DMS53 (cell line): ENCODE measurements at places on chromosomes 3 and 15.

DNA sequence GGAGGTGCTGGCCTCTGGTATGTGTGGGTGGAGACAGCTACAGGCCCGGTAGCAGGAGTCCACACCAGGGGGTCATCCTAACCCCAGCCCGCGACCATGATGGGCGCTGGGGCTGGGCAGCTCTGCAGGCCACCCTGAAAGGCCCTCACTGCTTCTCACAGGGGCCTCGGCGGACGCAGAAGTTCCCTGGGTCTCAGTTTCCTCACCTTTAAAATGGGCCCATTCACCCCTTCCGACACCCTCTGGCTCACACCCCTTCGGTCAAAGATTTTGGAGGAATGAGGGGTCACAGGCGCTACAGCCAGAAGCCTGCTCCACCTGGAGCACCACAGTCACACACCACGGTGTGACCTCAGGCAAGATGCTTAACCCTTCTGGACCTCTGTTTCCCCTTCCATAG lies 8.0 kb downstream of the PLXND1 start:
- DNase-seq: no peak

DNA sequence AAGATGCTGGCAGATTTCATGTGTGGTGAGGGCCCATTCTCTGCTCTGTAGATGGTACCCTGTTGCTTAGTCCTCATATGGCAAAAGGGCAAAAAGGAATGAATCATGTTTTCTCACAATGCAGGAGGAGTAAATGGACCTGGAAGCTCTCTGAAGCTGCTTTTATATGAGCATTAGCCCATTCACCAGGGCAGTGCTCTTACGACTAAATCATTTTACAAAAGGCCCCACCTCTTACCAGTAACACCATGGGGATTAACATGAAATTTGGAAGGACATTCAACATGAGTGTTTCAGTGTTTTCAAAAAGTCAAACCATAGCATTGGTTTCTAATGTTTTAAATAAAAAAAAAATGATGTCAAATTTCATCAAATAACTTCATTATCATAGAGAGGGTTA lies 495.7 kb upstream of the CBLB start:
- DNase-seq: no peak

DNA sequence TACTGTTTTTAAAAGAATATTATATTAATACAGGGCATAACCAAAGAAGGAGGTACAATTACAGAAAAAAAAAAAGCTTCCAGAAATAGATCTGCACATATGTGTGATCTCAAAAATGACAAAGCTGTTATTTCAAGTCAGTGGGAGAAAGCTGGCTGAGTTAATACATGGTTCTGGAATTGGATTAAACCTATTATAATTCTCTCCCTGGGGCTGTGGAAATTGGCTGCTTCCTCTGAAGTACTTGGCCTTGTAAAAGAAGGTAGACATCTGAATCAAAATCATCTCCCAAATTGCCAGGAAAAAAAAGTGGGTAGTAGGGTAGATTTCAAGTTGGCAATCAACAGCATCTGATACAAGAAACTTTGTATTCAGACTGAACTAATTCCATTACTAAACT lies 723.9 kb upstream of the ALCAM start:
- DNase-seq: no peak

- no peak for DNase-seq
Observed at GRCh38 chr3:53102601-53103147, 27.6 kb downstream of the RFT1 start.

GRCh38 chr15:77811270-77811669 lies 178.6 kb upstream of the LINGO1 start:
- DNase-seq: no peak

DNA sequence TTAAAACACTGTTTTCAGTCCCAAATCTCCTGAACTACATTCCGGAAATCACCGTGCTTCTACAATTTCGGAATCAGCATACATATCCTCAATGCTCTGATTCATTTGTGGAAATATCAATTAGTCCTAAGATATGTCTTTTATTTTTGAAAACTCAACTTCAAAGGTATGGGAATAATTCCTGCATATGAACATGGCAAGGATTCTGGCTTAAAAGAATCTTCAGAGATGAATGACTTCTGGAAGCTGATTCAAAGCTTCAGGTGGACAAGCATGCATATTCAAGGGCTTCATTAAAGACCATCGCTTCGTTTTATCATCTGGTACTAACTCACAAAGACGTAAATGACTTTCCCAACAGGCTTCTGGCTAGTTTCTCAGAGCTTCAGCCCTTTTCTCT lies 246.0 kb upstream of the LRRN1 start:
- DNase-seq: no peak

DNA sequence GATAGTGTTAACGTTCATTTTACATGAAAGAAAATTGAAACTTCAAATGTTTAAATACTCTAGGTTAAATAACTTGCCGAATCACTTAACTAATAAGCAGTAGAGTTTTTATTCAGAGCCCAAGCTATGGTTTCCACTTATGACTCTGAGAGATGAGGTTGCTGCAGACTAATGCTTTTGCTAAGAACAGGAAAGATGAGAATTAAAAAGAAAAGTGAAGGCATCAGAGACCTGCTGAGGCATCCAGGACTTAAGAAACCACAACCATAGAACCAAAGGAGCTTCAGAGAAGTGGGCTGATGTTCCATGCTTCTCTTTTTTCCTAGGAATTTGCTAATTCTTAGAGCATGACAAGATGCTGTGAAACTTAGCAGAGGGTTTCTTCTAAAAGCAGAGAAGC lies 9.5 kb downstream of the HMG20A start:
- DNase-seq: no peak

GRCh38 chr15:68268405-68268804 lies 9.1 kb upstream of the FEM1B start:
- no peak for DNase-seq

DNA sequence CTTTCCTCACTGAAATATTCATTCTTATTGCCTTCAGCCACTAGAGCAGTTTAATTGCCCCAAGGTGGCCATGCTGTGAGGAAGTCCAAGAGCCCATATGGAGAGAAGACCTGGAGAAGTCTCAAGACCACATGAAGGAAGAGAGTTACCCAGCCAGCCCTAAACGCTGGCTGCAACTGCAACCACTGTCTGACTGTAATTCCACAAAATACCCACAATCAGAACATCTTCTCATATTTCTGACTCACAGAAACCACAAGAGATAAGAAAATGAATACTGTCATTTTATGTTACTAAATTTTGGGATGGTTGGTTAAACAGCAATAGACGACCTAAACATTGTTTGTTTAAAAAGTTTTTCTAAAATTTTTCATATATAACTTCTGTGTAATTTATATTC lies 14.7 kb upstream of the SST start:
- no peak for DNase-seq

DNA sequence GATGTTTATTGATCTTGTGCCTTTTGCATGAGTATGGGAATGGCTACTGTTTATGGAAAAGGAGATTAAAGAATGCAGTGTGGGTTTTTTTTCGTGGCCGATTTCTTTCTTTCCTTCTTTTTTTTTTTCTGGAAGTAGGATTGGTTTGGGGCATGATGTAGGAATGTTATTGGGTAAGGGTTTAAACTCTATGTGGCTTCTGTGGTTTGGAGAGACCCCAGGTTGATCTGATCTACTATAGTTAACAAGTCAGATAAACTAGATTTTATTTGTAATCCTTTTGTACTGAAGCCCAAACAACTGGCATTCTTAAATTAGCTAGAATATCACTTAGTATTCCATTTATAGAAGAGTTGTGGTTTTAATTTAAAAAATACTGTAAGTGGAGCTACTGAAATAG lies 304.8 kb downstream of the LPP start:
- no peak for DNase-seq

DNA sequence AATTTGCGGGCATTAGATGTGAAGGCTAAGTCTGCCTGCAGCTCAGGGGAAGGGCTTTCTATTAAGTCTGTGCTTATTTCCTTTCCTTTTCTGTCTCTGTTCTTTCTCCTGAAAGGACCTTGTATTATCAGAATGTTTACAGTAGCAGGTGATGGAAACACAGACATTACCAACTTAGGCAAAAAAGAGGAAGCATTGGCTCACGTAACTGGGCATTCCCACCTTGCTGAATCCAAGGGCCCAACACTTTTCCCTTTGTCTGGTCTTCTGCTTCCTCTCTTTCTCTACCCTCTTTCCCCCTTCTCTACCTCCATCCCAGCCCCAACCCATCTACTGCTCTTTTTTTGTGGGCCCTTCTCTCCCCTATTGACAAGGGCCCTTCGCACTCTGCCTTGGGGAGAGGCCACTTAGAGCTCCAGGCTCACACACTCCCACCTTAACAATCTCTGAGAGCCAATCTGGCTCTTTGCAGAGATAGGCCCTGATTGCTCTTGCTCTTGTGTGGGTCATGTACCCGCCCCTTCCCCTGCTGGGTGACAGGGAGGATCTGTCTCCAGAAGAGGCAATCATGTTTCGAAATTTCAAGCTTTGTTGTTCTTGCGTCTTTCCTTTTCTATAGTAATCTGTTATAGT lies 35.0 kb downstream of the ACAA1 start:
- DNase-seq: no peak

DNA sequence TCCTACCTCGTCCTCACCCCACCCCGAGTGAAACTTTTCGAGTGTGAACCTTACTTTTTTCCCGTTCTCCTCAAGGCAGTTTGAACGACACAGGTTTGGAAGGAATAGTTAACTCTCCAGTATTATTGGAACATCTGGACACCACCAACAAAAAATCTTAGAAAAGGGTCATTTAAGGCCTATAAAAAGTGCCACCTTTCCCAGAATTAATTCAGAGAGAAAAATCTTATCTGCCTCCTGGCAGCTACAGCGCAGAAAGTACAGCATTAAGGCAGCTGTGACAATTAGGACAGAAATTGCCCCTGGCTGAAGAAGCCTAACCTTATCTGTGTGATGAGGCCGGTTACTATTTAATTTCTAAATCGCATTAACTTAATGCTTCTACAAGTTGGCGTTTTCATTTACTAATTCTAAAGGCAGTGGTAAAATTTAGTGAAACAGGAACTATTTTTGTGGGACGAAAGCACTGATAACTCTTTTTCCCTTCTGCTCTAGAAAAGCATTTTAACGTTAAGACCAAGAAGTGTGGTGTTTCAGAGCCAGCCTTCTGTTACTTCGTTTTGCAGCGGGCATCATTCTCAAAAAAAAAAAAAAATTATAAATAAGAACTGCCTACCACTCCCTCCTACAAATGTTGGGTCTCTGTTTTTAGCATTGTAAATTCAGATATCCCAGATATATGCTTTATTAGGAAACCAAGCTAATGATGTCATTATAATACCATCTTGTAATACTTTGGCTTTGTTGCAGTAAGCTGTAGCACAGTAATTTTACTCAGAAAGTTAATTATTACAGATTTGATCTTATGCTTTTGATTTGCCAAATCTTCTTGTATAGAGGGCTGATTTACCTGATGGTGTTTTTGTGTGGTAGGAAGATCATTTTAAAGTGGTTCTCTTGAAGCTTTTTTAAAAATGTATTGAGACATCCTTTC lies 1.4 kb downstream of the ATP11B start:
- DNase-seq: no peak

GRCh38 chr3:45178183-45179023 lies 32.2 kb upstream of the CDCP1 start:
- DNase-seq: no peak

- DNase-seq: no peak
Observed at GRCh38 chr15:73746883-73747282, 6.3 kb downstream of the INSYN1 start.

DNA sequence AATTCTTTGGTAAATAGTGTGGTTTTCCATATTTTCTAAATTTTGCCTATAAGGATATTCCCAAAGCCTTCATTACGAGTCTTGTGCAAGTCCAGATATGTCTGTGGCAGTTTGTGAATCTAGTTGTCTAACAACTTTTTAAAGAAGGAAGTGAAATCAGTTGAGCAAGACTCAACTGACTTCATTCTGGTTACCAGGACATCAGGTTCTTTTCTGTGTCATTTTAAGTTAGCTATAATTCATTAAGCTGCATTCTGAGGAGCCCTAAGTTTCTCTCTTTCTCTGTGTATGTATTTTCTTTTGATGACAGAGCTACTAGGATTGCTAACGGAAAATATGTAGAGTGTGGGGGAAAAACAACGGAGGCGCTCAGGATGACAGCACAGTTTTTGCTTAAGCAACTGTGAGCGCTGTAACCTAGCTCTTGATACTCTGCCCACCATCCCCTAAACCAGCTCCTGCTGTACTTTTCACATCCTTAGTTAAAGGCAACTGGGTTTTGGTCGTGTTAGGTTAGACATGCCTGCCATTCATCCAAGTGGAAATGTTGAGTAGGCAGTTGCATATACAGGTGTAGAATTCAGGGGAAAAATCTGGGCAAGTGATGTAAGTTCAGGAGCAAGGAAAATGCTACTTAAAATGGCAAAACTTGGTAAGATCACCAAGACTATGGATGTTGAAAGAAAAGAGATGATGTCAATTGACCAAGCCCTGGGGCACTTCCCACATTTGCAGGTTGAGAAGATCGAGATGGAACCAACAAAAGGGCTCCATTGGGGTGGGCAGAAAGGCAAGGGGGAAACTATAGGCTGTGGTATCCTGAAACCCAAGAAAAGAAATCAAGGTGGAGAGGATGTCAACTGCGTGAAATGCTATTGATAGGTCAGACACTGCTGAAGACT lies 9.2 kb downstream of the MFSD1 start:
- no peak for DNase-seq

GRCh38 chr3:24410860-24411259 lies 83.8 kb downstream of the THRB start:
- no peak for DNase-seq

DNA sequence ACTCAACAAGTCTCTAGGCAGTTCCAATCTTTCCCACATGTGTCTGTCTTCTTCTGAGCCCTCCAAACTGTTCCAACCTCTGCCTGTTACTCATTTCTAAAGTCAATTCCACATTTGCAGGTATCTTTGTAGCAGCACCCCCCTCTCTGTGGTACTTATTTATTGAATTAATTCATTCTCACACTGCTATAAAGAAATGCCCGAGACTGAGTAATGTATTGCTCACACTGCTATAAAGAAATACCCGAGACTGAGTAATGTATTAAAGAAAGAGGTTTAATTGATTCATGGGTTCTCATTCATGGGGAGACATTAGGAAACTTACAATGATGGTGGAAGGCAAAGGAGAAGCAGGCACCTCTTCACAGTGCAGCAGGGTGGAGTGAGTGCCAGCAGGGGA lies 1413.8 kb downstream of the SI start:
- DNase-seq: no peak

DNA sequence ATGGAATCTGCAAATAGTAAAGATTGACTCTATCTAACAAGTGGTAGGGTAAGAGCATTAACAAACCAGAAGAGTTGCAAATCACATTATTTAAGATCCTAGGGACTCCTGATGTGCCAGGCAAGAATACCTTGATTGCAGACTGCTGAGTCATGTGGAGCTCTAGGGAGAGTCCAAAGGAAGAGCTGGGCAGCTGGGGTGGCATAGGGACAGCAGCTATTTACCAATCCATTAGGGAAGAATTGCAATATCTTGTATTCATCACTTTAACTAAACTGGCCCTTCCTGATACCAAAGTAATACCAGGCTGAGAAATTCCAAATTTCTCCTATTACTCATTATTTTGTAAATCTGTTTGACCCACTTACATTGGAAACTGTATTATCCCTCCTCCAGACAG lies 52.2 kb upstream of the ACP3 start:
- DNase-seq: peak; percentile 38

GRCh38 chr15:57445872-57446271 lies 69.6 kb downstream of the CGNL1 start:
- DNase-seq: peak; percentile 50

GRCh38 chr3:193744822-193745684 lies 152.0 kb downstream of the OPA1 start:
- peak; percentile 55 for DNase-seq

GRCh38 chr15:72472992-72473610 lies 1.0 kb upstream of the ARIH1 start:
- peak; percentile 36 for DNase-seq

- DNase-seq: no peak
Observed at GRCh38 chr3:189286188-189286587, 114.4 kb downstream of the TPRG1 start.
